SK-N-SH treated with all-trans-retinoic acid at 6 μM for 48 hours (cell line): ENCODE measurements at places on chromosomes 5 and 9.

- ATAC-seq = no peak
These were observed 10.0 kb upstream of the PLK2 start for GRCh38 chr5:58469896-58470295.

DNA sequence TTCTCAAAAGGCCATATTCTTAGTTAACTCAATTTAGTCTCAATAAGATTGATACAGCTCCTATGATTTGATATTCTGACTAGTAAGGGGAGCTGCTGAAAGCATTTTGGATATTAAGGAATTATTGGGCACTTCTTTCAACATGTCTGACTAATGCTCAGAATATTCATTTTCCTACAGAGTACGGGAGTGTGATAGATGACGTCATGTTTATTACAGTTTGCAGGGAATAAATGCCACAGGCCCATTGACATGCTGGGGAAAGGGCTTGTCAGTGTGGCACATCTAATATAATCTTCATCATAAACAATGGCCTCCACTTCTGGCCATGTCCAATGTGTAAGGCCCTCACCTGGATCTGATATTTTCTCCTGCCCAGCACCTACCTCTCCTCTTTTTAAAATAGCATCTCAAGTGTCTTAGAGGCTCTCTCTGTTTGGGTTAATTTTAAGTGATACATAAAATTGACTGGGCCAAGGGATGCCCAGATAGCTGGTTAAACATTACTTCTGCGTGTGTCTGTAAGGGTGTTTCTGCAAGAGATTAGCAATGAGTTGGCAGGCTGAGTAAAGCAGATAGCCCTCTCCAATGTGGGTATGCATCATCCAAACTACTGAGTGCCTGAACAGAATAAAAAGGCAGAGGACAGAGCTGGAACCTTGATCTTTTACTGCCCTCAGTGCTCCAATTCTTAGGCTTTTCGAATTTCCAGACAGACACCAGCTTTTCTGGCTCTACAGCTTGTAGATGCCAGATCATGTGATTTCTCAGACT is 99.3 kb downstream of the SLC24A2 start:
- no peak for ATAC-seq

DNA sequence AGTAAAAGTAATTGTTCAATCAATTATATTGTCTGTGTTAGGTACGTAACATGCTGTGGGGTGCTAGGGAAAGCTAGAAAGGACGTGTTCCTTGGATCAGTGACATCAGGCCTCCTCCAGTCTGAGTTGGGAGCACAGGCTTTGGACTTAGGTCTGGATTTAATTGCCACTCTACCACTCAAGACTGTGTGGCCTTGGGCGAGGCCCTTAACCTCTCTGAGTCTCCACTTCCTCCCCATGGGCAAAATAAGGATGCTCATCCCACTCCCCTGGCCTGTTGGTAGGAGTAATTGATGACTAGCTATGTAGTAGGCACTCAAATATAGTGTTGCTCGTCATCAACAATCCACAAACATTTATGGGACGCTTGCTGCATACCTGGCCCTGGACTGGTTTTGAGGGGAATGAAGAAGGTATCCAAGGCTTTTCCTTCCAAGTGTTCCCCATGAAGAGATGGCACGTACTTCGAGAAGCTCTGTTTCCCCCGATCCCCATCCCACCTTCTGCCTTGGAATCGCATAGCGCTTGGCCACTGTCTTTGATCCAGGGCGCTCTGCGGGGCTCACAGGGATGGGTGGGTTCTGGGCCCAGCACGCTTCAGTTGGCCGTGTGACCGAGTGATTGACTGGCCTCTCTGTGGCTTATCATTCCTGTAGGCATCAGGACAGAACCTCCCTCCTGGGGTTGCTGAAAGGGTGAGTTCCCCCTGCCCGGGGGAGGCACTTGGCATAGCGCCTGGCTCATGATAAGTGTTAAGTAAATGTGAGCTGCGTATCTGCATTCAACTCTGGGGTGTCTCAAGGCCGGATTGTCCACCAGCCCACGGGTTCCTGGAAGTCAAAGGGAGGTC is 8.1 kb downstream of the FGF18 start:
- ATAC-seq = no peak

- ATAC-seq = peak; percentile 91
These were observed 234.3 kb upstream of the ANKH start for GRCh38 chr5:15105799-15106393.

GRCh38 chr9:83270116-83270515 is 207.2 kb upstream of the RASEF start:
- ATAC-seq = no peak

GRCh38 chr9:34417734-34418133 is 40.6 kb downstream of the FAM219A start:
- ATAC-seq = no peak

- ATAC-seq = peak; percentile 98
These were observed 28.2 kb downstream of the SLC6A7 start for GRCh38 chr5:150217873-150218692.

DNA sequence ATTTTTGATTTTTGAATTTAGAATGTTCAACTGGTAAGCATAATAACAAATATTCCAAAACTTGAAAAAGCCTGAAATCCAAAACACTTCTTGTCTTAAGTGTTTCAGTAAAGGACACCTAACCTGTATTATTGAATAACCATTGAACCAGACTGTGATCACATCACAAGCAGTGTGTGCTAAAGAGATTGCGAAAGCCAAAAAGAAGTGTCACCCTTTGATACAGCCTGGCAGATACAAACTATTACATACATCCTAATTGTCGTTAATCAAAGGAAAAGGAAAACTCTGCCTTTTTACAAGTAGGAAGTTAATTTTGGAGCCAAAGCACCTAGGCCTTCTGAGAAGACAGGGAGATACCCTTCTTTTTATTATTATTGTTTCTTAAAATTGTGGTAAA is 8.4 kb upstream of the FAM120AOS start:
- no peak for ATAC-seq

DNA sequence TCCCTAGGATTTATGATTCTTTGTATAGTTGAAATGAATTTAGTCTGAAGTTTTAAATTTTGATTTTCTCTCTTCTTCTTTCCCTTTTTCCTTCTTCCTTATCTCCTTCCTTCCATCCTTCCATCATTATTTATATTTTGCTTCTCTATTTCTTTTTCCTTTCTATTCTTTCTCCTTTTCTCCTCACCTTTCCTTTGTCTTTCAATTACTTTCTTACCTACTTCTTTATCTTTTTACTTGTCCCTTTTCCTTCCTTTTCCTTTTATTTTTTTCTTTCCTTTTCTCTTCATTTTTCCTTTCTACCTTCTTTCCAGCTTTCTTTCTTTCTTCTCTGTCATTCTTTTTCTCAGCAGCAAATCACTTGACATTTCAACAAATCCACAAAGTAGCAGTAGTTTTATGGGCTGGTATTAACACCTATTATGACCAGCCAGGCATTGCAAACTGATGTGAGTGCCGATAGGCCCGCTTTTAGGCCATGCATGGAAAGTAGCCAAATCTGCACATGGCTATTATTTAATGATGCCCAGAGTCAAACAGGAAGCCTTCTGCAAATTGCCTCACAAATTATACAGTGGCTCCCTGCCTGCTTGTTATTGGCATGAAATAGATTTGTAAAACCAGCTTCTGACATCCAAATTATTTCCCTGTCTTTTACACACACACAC is 37.1 kb upstream of the NR3C1 start:
- peak; percentile 48; the same call in 1 of the 3 replicates for ATAC-seq

GRCh38 chr5:154278908-154279307 is 88.4 kb downstream of the GALNT10 start:
- no peak for ATAC-seq

DNA sequence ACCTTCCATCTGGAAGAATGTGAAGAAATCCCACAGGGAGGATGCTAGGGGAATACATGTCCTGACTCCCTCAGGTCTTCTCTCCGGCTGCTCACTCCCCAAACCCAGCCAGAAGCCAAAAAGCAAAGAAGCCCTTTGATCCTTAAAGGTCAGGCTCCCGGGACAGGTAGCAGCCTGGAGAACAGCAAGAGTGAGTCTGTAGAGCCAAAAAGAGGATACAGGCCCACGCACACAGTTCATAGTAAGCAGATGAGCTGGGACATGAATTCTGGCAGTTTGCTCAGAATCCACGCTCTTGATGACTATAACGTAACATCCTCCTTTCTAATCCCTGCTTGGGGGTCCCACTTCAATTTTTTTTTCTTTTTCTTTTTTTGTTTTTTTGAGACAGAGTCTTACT is 72.0 kb upstream of the SLC44A1 start:
- no peak for ATAC-seq
